ENCODE measurements at places on chromosomes 3 and 15.

DNA sequence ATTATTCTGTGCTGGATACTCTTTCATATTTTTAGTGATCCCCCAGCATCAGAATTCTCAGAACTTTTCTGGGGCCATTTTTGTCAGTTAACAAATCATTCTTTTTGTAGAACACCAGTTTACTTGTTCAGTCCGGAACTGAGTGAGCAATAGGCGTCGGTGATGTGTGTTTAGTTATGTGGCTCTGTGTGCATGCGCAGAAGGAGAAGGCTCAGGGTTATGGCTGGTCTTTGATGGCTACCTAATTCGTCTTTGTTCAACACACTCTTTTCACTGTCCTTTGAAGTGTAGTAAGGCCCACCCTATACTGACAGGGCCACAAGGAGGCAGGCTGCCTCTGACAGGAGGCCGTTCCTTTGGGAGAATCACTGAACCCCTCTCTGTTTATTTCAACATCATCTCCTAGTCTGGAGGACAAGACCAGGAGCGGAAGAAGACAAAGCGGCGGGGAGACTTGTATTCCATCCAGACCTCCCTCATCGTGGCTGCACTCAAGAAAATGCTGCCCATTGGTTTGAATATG is 158.2 kb upstream of the CHRM5 start:
- no peak for DNase-seq

DNA sequence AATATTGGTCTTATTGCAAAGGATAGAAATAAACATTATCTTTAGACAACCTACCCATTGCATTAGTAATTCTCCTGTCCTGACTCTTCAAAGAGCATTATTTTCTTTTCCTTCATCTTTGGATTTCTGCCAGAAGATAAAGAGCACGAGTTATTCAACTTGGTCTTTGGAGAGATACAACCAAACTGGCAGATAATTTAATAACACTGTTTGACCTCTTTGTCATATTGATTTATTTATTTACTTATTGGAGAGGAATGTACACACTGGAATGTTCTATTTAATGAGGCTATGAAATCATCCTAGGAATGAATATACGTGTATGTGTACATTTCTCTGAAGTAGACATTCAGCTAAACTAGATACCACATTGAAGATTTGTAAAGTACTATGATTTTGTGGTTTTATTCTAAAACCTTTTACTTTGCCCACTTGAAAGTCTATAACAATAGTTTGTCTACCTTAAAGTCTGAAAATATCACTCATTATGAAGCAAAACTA is 462.1 kb downstream of the C3orf38 start:
- DNase-seq = no peak

DNA sequence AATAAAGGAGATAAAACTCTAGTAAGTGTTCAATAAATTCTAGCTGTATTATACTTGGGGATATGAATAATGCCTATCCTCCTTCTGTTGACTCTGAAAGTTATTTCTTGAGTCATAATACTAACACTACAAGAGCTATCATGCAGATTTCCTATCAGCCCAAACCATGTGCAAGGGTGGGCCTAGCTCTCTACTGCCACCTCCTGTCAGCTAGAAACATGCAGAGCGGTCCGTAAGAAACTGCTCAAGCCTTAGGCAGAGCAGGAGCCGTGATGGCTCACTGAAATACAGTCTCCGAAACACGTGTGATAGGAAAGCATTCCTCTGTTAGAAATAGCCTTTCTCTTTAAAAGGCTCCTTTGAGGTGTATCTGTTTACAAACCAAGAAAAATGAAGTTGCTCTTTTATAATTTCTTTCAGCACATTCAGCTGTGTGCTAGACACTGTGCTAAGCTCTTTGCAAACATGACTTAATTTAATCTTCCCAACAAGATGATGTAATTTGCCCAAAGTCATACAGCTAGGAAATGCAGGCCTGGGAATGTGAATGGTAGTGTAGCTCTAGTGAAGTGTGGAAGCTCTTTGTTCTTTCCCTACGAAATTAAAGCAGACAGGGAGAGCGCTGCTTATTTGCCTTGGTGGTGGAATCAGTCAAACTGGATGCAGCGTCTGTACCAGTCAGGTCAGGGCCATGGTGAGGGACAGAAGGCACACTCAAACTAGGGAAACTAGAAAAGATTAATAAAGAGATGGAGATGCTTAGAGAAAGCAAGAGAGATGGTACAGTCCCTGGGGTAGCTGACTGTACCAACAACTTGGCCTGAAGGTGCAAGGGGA is 43.1 kb downstream of the MTHFS start:
- peak; percentile 60 for DNase-seq

DNA sequence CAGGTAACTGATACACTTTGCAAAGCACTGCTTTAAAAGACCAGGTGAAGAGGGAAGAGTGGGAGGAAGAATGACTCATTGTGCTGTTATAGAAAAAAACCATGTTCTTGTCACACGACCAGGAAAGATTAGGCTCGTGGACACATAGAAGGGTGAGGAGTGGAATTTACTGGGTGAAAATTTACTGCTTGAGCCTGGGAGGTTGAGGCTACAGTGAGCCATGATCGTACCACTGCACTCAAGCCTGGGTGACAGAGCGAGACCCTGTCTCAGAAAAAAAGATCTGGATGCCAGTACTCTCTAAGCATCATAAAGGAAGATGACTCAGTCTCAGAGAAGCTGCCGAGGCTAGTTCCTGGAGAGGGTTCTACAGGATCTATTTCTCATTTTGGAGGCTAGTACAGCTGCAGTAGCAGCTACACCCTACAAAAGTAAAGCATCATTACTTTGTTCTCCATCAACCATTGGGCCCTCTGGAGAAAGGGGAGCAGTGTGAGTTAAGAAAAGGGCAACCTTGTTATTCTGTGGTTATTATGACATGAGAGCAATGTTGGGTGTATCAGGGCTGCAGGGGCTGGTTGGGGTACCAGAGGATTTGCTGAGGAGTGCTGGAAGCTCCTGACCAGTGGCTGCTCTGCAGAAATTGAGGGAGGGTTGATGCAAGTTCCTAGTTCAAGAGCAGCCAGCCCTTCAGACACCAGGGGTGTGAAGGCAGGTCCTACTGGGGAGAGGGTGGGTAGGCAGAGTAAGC is 75.4 kb downstream of the CMTM8 start:
- DNase-seq = no peak

GRCh38 chr3:145448436-145448835 is 712.5 kb downstream of the PLOD2 start:
- DNase-seq = no peak

DNA sequence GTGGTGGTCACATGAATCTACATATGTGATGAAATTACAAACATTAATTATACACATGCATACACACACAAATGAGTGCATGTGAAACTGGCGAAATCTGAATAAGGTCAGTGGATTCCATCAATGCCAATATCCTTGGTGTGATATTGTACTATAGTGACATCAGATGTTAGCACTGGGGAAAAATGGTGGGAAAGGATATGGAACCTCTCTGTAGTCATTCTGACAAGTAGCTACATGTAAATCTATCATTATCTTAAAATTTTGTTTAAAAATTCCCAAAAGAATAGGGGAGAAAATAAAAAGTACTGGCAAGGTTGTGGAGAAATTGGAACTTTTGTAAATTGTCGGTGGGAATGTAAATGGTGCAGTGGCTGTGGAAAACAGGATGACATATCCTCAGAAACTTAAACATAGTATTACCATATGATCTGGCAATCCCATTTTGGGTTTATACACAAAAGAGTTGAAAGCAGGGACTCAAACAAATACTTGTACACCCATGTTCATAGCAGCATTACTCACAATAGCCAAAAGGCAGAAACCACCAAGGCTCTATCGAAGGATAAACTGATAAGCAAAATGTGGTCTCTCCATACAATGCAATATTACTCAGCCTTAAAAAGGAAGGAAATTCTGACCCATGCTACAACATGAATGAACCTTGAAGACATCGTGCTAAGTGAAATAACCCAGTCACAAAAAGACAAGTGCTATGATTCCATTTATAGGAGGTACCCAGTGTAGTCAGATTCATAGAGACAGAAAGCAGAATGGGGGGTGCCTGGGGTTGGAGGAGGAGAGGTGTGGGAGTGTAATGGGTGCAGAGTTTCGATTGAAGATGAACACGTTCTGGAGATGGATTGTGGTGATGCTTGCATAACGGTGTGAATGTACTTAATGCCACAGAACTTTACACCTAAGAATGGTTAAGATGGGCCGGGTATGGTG is 25.3 kb upstream of the HRH1 start:
- no peak for DNase-seq

DNA sequence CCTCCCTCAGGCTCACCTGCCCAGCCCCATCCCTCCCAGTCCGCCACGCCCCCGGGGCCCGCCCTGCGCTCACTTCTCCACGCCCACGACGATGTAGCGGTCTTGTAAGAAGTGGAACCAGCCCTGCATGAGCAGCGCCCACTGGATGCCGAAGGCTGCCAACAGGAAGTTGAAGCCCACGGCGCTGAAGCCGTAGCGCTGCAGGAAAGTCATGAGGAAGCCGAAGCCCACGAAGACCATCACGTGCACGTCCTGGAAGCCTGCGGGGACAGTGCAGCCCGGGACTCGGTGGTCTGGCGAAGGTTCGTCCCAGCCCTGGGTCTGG is 9.7 kb downstream of the RHCG start:
- DNase-seq = peak; percentile 15

GRCh38 chr3:31568649-31569048 is 35.9 kb downstream of the STT3B start:
- no peak for DNase-seq

- no peak for DNase-seq
Observed at GRCh38 chr3:112640930-112641801, at the start of gene CCDC80. Gene CCDC80 (minus strand): TSS chr3:112641143. CDS start chr3:112639905, 1,238 bp downstream.

- no peak for DNase-seq
Observed at GRCh38 chr3:119258915-119259314, 18.2 kb upstream of the B4GALT4 start.

All from CD4-positive, alpha-beta T cell treated with Interleukin-21 for 1 hour (primary cell).